ENCODE measurements at places on chromosomes 16 and 17. TPM values are rescaled to one million over a fixed set of nuclear protein-coding genes. Genes with fewer than 3 reads are reported as not detected.

The RIPOR1 gene
- total RNA-seq, result 82.2 TPM

The SPN gene
- 1.3 TPM for total RNA-seq

The ASPA gene
- total RNA-seq, result not detected

The C17orf100 gene
- 2.8 TPM for total RNA-seq

The CEMP1 gene
- total RNA-seq, result not detected

Measured in Panc1 (cell line).